Progenitor cell of endocrine pancreas (in vitro differentiated cells): ENCODE measurements at places on chromosomes 1 and 21. TPM values are rescaled to one million over a fixed set of nuclear protein-coding genes. Genes with fewer than 3 reads are reported as not detected.

- no peak for DNase-seq
- no peak overlapping the region for H3K27ac ChIP-seq
- H3K4me1 ChIP-seq: no peaks in the 10 kb centered on the region
- H3K27me3 ChIP-seq: no peaks in the 10 kb centered on the region
- no peak overlapping the region for H3K4me3 ChIP-seq
These were observed 12.7 kb upstream of the CDK11B start for GRCh38 chr1:1671365-1672119.

SLAMF7 gene
- total RNA-seq: not detected in 2 replicates

- no peaks in the 10 kb centered on the region for H3K36me3 ChIP-seq
- no peaks in the 10 kb centered on the region for H3K27me3 ChIP-seq
- no peak overlapping the region for H3K4me3 ChIP-seq
- no peak for DNase-seq
- H3K27ac ChIP-seq: peak overlapping the region; percentile 88
These were observed 150.0 kb downstream of the TOMM20 start for GRCh38 chr1:234978397-234979295.

TAF13 gene
- total RNA-seq: 22.0 and 24.1 TPM in 2 replicates

GRCh38 chr1:226736001-226736907 is 2.8 kb downstream of the ITPKB start:
- H3K4me3 ChIP-seq: no peak overlapping the region
- no peak for DNase-seq
- peaks cover 14% of the 10 kb centered on the region for H3K27me3 ChIP-seq
